ENCODE measurements at places on chromosomes 6 and 20.
A peak's percentile ranks its signal among the peaks of the same experiment; 100 is the strongest.

GRCh38 chr6:56246541-56246880 lies 869 bp downstream of the COL21A1 start:
- DNase-seq, result no peak

DNA sequence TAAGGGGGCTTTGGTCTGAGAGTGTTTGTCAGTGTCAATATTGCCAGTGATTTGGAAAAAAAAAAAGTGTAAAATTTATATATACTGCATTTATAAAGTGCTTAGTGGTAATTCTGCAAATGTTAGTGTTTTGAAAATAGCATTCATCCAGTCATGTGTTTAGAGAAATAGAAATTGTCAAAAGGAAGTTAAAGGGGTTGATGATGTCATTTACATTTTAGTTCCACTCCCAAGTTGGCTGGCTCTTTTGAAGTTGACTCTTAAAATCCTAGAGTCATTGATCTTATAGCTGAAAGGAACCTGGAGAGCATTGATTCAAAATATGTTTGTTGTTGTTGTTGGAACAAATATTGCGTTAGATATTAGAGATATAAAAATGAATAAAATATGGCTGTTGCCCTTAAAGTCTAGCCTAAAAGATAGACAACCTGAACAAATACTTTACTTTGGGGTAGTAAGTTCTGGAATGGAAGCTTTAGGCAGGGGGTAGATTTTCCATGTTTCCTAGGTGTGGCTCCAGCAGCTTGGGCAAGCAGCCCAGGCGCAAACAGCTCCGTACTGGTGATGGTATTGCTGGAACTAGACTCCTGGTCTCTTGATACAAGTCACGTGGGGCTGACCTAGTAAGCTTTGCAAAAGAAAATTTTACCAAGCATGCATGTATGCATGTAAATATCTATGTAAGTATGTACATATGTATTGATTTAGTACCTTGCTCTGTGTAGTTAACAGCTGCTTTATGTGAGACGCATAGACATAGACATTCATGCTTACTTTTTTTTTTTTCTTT lies 46.3 kb downstream of the HIVEP1 start:
- no peak for DNase-seq

- no peak for DNase-seq
These were observed 301.2 kb downstream of the PLCB1 start for GRCh38 chr20:8433291-8433690.

GRCh38 chr6:37675606-37676005 lies 22.1 kb downstream of the MDGA1 start:
- no peak for DNase-seq

- DNase-seq, result no peak
These were observed 292.1 kb downstream of the CDC5L start for GRCh38 chr6:44679438-44680201.

DNA sequence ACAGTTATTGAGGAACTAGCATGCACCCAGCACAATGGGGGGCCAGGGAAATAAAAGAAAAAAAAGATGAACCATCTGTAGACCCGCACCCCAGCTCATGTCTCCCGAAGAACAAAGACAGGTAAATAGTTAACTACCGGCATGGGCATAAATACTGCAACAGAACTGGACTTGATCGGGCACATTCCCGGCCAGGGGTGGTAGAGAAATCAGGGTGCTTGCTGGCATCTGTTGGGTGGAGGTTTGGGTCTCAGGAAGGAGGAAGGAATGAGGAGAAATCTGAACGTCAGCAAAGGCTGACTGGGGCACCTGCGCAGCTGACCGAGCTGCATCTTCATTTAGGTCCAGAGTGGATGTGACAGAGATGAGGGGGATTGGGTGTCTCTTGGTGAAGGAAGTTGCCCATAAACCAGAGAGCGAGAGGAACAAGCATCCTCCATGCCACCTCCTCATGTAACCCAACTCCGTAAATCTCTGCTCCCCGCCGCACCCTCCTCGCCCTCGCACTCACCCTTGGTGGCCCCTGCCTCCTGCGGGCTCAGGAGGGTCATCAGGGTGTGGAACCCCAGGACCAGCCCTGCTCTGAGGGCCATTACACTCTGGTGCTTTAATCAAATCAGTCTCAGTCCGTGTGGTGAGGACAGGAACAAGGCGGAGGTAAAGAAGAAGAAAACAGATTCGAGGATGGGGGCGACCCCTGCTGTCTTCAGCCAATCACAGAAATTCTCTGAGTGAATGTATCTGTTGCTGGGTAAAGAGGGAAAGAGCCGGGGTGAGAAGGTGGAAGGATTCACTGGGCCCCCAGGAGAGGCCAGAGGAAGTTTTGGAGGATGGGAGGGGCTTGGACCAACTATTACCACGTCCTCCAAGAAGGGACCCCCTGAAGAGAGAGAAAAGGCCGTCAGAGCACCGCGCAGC lies at the start of gene HLA-DOA:
TSS of gene HLA-DOA (minus strand) at position 648 of the 918 bp plus-strand sequence.
- peak; percentile 97 for DNase-seq

DNA sequence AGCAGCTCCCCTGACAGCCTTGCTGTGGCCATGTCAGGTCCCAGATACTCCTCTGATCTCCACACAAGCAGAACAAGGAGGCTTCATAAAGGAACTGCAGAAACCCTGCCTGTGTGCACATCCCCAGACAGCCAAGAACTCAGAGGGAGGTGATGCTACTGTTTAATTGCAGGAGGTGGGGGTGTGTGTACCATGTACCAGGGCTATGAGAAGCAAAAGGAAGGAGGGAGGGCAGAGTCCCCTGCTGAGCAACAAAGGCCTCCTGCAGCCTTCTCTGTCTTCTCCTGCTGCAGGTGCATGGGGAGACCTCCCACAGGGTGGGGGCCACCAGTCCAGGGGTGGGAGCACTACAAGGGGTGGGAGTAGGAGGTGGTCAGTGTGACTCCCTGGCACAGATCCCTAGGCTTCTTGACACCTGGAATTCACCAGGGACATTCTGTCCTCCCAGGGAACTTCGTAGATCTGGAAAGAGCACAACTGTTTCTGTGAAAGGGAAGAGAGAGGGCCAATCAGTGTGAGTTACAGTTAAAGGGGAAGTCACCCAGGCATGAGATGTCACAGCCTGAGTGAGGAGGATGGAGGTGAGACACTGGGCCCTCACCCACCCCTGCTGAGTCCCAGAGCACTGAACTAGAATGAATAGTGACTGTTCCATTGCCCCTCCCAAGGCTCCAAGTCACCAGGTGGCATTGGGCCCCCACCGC lies 2.8 kb downstream of the CST2 start:
- DNase-seq, result no peak

DNA sequence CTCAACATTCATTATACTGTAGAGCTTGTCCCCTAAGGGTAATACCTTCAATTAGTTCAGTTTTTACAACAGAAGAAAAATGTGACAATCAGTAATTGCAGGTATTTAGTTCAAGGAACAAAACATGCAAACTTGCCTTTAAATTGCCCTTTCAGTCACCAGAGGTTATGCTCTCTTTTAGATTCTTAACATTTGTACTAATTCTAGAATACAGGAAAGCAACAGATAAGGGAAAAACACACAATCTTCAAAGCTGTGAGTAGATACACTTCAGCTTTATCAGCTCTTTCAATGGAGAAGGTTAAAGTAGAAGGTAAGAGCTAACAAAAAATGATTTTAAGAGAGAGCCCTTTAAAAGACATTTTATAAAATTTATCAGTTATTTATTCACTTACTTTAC lies 173.1 kb downstream of the HS3ST5 start:
- no peak for DNase-seq

- DNase-seq, result no peak
These were observed 183.3 kb downstream of the NKAIN2 start for GRCh38 chr6:123986938-123987337.

GRCh38 chr6:148523048-148523447 lies 180.4 kb downstream of the SASH1 start:
- DNase-seq, result no peak

DNA sequence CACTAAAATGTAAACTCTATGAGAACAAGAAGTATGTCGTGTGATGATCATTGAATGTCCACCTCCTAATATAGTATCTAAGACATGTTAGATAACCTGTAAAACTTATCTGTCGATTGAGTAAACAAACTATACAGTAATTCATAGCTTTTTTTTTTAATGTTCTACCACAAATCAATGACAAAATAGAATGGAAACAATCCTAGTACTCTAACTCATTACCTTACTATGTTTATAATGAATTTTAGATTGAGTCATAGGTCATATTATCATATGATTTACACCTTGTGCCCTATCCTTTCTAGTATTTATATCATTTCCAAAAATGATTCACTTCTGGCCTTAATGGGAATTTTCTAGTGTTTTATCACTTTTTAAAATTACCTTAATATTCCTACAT lies 6.1 kb downstream of the VTA1 start:
- no peak for DNase-seq

DNA sequence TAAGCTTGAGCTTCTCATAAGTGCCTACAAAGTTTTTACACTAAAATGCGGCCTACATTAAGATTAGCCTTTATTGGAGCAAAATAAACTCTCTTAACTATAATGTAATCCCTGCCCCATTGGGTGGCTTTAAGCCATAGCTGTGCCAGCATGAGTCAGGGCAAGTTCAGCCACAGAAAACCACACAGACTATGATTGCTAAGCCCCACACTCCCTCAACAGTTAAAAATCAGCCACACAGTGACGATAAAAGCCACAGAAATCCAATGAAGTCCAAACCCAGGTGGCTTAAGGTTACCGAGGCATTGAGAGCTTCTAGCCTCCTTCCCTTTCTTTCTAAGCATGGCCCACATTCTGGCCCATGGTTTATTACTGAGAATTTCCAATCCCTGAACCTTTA lies 61.6 kb downstream of the GRM1 start:
- DNase-seq, result no peak

- no peak for DNase-seq
These were observed 18.8 kb upstream of the OLIG3 start for GRCh38 chr6:137512757-137513605.

DNA sequence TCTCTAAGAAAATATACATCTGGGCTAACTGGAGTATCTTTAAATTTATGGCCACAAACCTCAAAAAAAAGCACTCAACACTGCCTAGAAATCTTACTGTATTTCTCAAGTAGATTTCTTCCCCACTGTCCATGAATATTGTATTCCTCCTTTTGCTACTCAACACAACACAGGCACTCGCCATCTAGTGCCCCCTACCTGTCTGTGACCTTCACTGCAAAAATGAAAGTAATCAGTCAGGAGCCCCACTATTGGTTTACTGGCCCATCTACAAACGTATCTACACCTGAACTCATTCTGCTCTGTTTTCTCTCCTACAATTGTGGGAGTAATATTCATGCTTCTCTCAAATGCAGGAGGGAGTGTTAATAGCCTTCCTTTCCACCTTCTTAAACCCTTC lies 58.3 kb downstream of the LY86 start:
- DNase-seq, result no peak

- no peak for DNase-seq
These were observed 51.0 kb upstream of the CD93 start for GRCh38 chr20:23136893-23137745.

DNA sequence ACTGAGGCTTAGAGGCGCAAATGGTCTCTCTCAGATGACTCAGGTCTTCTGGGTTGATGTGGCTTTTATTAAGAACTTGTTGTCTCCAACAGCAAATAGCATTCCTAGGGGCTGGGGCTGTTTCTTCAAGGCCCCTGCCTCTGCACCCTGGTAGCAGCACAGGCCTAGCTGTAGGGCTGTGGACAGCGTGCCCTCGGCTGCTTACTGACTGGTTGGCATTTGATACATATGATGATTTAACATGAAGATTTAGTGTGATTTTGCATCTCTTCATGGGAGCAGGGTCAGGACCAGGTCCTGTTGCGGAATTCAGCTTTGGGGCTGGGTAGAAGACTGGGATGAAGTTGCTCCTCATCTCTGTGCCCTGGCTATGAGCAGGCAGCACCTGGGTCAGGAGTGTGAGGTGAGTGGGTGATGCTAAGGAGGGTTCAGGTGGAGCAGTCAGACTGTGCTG lies 24.3 kb upstream of the IER3 start:
- no peak for DNase-seq

GRCh38 chr6:53984163-53984562 lies 127.1 kb upstream of the MLIP start:
- DNase-seq, result no peak

GRCh38 chr6:50840112-50840810 lies 21.6 kb downstream of the TFAP2B start:
- no peak for DNase-seq

DNA sequence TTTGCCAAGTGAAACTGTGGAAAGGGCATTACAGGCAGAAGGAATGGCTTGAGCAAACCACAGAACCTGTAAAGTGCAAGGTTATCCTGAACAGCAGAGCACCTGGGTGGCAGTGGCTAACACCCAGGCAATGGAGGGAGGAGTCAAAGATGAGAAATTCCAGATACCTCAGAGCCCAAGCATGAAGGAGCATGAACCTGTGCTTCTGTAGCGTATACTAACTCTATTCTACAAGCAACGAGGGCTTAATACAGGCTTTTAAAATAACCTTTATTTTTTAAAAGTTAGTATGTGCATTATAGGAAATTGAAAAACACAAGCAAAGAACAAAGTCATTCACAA lies 77.0 kb downstream of the CNBD2 start:
- DNase-seq, result no peak

GRCh38 chr6:33297956-33298772 lies 578 bp downstream of the RGL2 start:
- peak; percentile 85 for DNase-seq

GRCh38 chr6:90595854-90596253 lies 9.0 kb upstream of the MAP3K7 start:
- no peak for DNase-seq

DNA sequence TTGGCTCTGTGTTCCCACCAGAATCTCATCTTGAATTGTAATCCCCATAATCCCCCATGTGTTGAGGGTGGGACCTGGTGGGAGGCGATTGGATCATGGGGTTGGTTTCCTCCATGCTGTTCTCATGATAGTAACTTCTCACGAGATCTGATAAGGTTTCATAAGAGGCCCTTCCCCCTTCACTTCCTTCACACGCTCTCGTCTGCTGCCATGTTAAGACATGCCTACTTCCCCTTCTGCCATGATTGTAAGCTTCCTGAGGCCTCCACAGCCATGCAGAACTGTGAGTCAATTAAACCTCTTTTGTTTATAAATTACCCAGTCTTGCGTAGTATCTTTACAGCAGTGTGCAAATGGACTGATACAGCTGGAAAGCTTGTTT lies 90.0 kb downstream of the ELOVL5 start:
- DNase-seq, result no peak

GRCh38 chr20:35339007-35339406 lies 46.8 kb upstream of the FAM83C start:
- DNase-seq, result no peak

DNA sequence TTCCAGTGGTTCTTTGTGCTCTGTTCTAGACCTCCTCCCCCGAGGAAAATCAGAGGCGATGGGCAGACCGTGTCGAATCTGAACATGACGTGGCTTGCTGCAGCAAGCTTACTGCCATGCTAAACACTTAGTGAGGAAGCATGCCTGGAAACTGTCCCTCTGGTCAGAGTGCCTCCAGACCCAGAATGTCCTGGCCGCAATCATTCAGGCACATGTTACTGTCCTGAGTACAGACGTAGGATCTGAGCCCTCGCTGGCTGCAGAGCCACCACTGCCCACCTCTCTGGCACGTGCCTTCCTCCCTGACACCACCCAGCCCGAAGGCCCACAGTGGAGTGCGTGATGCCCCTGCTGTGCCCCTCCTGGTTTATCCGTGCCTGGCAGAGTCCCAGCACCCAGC lies 163.6 kb downstream of the SYNDIG1 start:
- no peak for DNase-seq

All from GM10248 (cell line).